CD4-positive, alpha-beta T cell treated with Interleukin-15 for 4 hours (primary cell): ENCODE measurements at places on chromosomes 5 and 9.
A peak's percentile ranks its signal among the peaks of the same experiment; 100 is the strongest.

DNA sequence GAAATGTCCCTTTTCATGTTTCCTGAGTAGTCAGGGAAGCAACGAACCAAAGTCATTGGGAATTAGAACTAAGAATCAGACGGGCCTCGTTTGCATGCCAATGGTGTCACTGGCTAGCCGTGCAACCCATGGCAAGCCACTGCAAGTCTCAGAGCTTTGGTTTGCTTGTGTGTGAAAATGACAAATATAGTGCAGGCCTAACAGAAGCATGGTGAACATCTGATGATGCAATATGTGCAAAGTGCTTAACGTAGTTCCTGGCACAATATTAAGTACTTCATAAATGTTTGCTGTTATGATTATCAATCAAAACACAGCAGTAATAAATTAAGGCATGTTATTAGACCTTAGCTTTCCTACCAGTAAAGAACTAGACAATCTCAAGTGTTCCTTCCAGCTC, 118.0 kb upstream of the TRIM32 start:
- DNase-seq = no peak

GRCh38 chr5:122154491-122154890, 25.1 kb downstream of the ZNF474 start:
- no peak for DNase-seq

DNA sequence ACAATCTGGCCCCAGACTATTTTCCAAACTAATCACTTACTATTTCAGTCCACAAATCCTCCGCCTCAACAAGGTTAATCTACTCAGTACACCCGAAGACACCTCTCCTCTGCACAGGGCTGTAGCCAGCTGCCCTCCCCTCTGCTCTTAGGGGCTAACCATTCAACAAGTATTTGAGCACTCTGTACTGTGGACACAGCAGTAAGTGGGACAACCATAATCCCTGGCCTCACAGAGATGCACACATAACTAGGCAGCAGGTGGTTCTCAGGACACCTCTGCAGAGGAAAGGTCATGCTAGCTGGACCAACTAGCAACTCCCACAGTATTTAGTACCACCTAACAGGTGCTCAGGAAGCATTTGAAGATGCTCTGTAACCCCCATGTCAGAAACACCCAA, 5.5 kb downstream of the CAMSAP1 start:
- DNase-seq = no peak

DNA sequence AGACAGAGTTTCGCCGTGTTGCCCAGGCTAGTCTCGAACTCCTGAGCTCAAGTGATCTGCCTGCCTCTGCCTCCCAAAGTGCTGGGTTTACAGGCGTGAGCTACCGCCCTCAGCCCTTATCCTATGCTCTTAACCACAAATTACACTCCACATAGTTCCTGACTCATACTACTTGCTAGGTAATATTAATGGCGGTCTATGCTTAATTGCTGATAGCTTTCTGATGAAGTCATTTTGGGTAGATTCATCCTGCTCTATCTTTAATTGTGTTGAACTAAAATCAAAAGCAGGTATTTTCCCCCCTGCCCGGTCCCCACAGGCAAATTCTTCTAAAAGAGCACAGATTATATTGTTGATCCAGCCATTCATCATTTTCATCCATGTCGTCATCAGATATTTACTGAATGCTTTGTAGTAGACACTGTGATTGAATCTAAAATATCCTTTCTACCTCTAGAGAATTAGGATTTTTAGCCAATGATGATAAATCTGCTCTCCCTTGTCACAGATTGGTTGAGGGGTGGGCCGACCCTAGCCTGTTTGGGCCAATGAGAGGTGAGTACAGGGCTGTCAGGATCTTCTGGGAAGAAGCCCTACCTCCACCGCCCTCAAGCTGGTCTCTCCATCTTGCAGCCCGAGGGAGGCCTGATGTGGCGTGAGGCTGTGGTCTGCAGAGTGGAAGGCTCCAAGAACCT, 144.8 kb downstream of the NR3C1 start:
- DNase-seq = no peak

GRCh38 chr9:33921967-33922895, 105.3 kb downstream of the UBE2R2 start:
- no peak for DNase-seq

GRCh38 chr5:41817625-41818301, 52.5 kb downstream of the OXCT1 start:
- DNase-seq = no peak

GRCh38 chr9:131969469-131969989, 110.1 kb downstream of the MED27 start:
- no peak for DNase-seq

- DNase-seq = no peak
These were observed 24.9 kb downstream of the NEK6 start for GRCh38 chr9:124282442-124283227.

- no peak for DNase-seq
These were observed 66.1 kb upstream of the RASGRF2 start for GRCh38 chr5:80894083-80894482.

GRCh38 chr5:112329419-112330090, 89.5 kb downstream of the EPB41L4A start:
- DNase-seq = peak; percentile 3

DNA sequence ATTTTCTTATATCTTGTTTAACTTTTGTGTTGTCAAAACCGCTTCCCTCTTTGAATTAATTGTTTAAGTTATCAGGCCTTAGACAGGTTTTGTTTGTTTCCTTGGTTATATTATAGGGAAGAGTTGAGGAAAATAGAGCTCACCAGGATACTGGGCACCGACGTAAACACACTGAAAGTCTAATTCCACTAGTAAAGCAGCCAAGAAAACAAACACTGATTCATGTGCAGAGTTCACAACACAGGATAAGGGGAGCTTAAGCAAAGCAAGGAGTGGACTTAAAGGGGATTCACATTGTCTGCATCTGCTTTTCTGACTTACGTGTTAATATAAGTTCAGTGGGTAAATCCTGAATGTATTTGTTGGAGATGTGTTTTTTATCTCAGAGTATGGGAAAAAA, 139.0 kb upstream of the CDH6 start:
- DNase-seq = no peak

DNA sequence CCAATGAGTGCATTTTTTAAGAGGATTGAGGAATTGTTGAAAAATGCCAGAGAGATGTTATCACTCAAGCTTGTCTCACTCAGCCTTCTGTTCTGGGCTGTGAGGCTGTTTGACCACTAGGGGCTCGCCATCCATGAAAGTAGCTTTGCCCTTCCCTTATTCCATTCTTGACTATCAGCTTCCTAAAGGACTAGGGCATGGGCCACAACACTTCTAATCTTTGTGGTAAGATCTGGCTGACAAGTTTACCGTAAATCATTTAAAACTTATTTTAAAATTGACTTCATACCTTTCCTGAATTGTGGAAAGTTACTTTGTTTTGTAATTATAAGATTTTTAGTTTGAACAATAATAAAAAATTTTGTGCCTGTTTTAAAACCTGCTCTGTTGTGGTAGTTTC, 49.5 kb downstream of the TJP2 start:
- DNase-seq = no peak

DNA sequence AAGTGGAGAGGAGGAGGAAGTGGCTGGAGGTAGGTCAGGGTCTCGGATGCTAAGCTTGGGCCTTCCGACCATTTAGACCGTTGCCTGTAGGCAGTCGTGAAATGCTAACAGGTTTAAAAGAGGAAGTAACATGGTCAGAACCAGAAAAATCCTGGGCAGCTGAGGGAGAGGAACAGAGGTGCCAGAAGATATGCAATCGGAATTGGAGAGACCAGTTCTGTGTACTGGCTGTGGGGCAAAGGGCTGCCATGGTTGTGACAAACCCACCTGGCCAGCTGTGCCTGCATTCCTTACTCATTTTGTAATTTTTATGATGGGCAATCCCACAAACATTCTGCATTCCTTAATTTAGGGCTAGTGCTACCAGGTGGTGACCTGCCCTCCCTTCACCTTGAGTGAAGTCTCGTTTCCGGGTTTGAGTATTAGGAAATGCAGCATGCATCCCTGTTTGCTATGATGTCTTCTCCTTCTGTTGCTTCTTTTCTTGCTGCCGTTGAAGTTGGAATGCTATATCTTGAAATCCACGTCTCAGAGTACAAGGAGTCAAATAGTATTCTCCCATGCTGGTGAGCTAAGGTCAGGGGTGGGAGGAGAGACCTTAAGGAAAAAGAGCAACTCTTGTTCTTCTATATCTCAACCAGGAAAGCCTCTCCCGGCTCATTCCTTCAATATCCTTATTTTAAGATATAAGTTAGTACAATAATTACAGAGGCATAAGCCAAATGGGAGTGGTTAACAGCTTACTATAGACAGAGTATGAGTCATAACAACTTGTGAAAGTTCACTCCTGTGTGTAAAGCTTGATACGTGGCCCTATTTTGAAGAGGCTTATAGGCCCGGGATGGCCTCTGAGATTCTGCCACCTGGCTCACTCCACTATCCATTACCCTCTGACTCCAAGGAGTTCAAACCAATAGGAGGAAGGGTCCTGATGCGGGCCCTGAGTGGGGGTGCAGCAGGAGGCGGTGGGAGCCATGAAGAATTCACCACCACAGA, 37.0 kb downstream of the B4GALT1 start:
- DNase-seq = no peak

- DNase-seq = no peak
These were observed 2.0 kb downstream of the IL31RA start for GRCh38 chr5:55853041-55853670.

DNA sequence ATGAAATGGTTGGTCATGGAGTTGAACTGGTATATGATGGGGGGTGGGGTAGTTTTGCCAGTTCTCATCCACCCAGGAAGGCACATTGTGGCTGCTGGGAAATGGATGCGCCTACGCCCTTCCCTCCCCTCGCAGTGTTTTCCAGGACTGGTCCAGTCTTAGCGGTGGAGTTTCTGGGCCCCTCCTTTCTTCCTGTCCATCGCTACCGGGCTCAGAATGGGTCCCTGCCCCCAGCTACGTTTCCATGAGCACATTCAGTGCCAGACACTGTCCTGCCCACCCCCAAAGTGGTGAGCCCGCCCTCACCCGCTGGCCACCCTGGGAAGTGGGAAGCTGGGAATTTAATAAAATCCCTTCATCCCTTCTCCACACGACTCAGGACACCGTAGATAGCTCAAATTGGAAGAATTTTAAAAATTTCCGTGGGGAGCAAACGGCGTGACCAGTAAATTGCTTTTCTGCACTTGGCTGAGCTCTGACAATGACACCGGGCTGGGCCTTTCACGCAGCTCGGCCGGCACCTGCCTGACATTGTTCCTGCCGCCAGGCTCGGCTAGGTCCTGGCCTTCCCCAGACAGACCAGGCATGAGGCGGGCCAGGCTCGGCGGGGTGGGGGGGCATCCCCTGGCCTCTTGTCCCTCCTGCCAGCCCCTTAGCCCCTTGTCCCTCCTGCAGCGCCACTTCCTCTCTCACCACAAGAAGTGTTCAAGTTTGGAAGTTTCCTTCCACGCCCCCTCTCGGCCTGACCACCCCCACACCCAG, 3.6 kb downstream of the FGF18 start:
- no peak for DNase-seq

GRCh38 chr9:35294066-35294465, 132.3 kb downstream of the UNC13B start:
- DNase-seq = no peak

DNA sequence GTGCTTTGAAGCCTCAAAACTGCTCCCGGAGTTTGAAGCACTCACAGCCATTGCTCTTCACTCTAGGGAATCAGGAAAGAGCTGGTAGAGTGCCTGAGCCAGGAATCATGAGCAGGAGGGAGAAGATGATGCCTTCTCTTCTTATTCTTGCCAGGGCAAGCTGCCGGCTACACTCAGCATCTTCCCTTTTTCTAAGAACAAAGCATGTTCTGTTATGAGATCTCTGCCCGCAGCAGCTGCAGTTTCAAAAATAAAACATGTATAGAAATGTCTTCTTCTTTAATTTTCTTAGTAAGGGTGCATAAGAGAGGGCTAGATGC, 57.9 kb upstream of the RICTOR start:
- DNase-seq = no peak

GRCh38 chr9:138098116-138098907, 220.7 kb downstream of the CACNA1B start:
- DNase-seq = no peak

- DNase-seq = peak; percentile 47
These were observed 114.4 kb downstream of the TENT4A start for GRCh38 chr5:6827526-6828219.

DNA sequence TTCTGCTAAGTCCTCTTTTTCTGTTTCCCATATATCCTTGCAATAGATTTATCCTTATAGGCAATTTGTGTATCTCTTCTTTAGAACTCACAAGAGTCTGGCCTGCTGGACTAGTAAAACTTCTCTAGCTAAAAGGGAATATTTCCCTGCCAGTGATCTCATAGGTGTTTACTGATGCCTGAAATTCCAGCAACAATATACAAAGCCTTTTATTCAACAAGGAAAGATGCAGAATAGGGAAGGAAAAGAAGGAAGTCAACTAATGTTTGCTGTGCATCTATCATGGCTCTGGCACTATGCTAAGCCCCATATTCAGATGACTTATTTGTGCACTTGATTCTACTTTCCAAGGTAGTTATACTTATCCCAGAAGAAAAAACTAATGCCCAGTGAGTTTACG, 160.0 kb upstream of the DMRTA1 start:
- DNase-seq = no peak

- peak; percentile 52 for DNase-seq
These were observed at the start of gene GPR150 for GRCh38 chr5:95620030-95620869. TSS of gene GPR150 (plus strand) at chr5:95620087. CDS start at chr5:95620276, 189 bp downstream.

DNA sequence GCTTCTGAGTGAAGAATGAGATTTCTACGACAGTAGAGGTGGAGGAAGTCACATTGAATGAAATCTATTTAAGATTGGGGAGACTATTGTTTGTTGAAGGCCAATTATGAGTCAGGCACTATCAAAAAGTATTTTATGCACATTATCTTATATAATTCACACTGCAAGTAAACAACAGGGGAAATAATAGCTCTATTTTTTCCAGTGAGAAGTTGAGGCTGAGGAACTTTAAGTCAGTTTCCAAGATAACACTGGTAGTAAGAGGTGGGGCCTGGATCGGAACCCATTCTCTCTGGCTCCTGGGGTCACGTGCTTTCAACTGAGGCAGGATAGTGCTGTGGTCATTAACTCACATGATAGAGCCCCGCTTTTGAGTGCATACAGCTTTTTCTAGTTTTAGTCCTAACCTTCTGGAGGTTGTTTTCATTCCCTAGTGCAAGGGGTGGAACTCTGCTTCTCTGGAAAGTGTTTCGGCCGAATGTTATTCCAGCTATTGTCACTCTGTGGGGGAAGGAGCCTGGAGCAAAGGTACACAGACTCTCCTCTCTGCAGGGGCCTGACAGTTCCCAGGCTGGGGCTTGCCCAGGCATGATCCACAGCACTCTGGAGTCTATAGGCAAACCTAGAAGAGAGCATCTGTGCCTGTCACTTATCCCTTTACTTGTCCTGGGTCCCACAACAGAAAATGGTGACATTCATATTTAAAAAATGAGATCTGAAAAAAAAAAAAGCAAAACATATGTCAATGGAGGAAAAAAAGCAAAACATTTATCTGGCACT, 352.4 kb upstream of the ACTBL2 start:
- DNase-seq = no peak

DNA sequence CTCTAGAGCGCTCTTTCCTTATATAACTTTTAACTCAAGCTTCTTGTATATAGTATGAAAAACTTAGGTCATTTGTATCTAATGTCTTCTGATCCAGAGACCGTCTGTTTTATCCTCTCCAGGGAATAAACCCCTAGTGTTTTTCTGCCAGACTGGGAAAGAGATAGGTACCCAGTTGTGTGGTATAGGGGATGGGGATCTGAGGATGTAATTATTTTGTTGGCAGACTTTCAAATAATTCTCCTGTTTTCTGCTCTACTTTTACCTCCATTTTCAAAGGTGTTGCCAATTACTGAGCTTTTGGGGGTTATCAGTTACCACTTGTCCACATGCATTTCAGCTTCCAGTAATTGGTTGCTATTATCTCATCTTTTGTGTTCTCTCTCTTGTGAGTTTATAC, 17.9 kb downstream of the CCDC171 start:
- DNase-seq = no peak

- peak; percentile 13 for DNase-seq
These were observed 165.6 kb downstream of the YTHDC2 start for GRCh38 chr5:113678924-113679575.
